ENCODE measurements at places on chromosomes 7 and 10.

GRCh38 chr10:17867056-17867455 is 57.9 kb downstream of the MRC1 start:
- DNase-seq = no peak

DNA sequence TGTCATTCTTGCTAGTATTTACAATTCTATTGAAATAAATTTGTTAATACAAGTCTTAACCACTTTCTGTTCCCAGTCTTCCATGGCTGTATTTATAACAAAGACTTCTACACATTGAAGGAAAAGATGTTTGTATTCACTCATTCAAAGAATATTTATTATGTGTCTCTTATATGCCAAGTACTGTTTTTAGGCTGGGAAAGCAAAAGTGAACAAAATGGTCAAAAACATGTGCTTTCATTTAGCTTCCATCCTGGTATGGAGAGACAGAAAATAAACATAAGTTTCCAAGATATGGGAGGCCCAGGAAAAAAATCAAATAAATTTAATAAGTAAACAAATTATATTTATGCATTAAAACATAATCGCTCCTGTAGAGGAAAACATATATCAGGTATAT is 22.9 kb downstream of the CPED1 start:
- no peak for DNase-seq

- no peak for DNase-seq
These were observed 339.1 kb downstream of the HGF start for GRCh38 chr7:81430761-81431160.

- DNase-seq = no peak
These were observed 132.6 kb downstream of the NXPH1 start for GRCh38 chr7:8566016-8566415.

Measured in KBM-7 (cell line).